HTR-8/SVneo (cell line): ENCODE measurements at places on chromosomes 11 and 22.
A peak's percentile ranks its signal among the peaks of the same experiment; 100 is the strongest.

DNA sequence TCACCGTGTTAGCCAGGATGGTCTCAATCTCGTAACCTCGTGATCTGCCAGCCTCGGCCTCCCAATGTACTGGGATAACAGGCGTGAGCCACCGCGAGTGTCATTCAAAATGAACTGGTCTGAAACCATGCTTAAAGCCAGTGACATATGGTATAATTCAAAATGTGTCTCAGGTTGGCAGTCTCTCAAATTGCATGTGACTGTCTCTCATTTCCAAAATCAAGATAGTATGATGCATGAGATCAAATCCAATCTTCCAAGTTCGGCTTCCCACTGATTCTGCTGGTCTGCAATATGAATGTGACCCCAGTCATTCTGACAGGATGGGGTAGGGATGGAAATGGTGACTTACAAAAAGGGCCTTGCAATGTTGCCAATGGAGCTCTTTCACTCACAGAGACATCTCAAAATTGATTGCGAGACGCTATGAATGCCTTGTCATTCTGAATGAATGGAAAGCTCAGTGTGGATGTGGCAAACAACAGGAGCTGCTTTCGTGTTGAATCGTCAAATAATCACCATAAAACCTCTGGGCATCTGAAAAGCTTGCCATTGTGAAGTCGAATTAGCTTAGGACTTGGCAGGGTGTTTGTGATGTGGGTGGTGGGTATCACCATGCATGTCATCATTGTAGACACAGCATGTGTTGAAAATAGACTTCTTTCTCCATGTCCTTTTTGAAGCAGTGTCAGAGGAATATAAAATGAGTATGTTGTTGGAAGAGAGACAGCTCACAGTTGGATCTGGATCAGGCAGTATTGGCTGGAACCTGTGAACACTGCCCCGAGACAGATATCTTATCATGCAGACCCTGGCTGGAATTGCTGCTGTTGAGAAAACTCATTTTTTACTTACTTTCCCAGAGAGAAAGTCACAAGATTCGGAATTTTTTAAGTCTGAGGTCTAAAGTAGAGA, 12.2 kb downstream of the SLN start:
- DNase-seq: no peak

DNA sequence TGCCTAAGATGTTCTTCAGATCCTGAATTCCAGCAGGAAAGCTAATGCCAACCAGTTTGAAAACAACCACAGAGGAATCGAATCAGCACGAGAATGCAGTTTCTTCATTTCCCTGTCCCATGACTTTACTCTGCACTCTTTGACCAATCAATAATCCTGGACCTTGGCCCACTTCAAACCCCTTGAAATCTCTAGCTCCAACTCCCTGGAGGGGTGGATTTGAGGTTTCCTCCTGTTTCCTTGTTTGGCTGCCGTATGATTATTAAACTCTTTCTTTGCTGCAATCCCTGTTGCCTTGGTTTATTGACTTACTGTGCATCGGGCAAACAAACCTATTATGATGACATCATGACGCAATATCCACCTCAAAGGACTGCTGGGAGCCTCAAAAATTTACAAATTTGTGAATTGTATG, 109.3 kb downstream of the FBXO7 start:
- DNase-seq: no peak

- peak; percentile 77 for DNase-seq
Observed at GRCh38 chr22:35430897-35431322, 31.0 kb downstream of the MCM5 start.

- DNase-seq: no peak
Observed at GRCh38 chr22:29744902-29745301, 21.9 kb downstream of the ZMAT5 start.

DNA sequence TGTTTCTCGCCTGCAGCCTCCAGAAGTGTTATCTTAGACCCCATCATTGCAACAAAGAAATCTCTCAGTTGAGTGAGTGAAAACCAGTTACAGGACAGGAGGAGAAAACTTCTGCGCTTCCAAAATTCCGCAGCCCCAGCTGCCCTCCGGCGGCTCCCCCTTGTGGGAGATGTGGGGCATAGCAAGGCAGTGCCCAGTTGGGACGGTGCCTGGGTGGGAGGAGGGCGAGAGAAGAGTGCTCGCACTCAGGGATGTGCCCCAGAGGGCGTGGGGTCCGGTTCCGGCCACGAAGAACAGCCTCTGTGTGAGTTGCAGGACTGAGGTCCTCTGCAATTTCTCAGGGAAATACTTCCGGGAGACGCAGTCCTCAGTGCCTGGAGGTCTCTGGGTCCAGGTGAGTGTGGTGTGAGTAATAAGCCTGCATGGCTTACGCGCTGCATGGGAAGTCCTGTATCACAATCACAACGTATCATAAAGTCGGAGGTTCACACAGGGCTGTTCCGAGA, 87.0 kb upstream of the BLID start:
- peak; percentile 81 for DNase-seq

GRCh38 chr11:72815110-72815618, 953 bp downstream of the ATG16L2 start:
- DNase-seq: no peak

- no peak for DNase-seq
Observed at GRCh38 chr11:68956547-68957254, 24.1 kb downstream of the MRGPRD start.

DNA sequence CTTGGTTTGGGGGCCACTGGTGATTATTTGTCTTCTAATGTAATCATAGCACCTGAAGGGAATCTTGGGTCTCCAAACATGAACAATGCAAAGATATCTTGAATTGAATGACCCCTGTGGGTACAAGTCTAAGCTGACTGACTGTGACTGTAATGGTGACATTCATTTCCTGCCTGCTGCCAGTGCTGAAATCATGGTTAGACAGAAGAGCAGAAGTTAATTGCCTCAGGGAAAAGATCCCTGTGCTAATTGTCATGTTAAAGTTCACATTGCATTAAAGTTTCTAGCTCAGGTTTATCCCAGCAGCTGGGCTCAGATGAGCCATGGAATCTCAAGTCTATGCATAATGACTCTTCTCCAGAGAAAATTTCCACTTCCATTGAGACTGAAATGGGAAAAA, 772.0 kb downstream of the ETS1 start:
- DNase-seq: no peak

- no peak for DNase-seq
Observed at GRCh38 chr11:529728-530411, 5.5 kb downstream of the HRAS start.

- no peak for DNase-seq
Observed at GRCh38 chr11:83046621-83047172, 25.0 kb downstream of the RAB30 start.

GRCh38 chr22:35023692-35024363, 42.1 kb upstream of the ISX start:
- peak; percentile 11 for DNase-seq

- peak; percentile 89 for DNase-seq
Observed at GRCh38 chr11:20112291-20113148, 47.8 kb downstream of the DBX1 start.

DNA sequence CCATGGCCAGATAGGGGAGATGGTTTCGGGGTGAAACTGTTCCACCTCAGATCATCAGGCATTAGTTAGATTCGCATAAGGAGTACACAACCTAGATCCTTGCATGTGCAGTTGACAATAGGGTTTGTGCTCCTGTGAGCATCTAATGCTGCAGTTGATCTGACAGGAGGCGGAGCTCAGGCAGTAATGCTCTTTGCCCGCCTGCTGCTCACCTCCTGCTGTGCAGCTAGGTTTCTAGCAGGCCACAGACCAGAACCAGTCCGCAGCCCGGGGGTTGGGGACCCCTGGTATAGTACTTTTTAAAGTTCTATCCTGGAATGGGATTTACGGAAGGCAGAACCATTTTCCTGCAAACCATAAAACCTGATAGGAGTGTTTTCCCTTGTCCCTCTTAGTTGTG, 54.6 kb downstream of the POLD3 start:
- DNase-seq: no peak

DNA sequence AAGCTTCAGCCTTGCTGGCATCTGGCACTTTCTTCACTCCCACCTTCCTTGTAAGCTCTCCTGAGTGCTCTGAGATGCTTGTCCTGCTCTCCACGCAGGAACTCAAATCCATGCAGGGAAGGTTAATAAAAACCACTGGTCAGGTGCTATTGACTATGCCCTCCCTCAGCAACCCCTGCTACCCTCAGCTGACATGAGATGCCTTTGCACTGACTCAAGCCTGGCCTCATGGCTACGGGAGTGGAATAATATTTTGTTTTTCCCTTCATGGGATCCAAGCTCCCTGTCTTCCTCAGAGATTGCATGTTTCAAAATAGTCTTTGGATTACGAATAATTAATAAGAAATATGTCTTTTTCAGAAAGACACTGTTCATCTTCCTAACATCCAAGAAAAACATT, 31.7 kb upstream of the ABCC8 start:
- peak; percentile 22 for DNase-seq

GRCh38 chr11:128695539-128696221, 1.8 kb downstream of the FLI1 start:
- DNase-seq: no peak

- DNase-seq: no peak
Observed at GRCh38 chr11:104881117-104881794, 17.0 kb downstream of the CASP12 start.

DNA sequence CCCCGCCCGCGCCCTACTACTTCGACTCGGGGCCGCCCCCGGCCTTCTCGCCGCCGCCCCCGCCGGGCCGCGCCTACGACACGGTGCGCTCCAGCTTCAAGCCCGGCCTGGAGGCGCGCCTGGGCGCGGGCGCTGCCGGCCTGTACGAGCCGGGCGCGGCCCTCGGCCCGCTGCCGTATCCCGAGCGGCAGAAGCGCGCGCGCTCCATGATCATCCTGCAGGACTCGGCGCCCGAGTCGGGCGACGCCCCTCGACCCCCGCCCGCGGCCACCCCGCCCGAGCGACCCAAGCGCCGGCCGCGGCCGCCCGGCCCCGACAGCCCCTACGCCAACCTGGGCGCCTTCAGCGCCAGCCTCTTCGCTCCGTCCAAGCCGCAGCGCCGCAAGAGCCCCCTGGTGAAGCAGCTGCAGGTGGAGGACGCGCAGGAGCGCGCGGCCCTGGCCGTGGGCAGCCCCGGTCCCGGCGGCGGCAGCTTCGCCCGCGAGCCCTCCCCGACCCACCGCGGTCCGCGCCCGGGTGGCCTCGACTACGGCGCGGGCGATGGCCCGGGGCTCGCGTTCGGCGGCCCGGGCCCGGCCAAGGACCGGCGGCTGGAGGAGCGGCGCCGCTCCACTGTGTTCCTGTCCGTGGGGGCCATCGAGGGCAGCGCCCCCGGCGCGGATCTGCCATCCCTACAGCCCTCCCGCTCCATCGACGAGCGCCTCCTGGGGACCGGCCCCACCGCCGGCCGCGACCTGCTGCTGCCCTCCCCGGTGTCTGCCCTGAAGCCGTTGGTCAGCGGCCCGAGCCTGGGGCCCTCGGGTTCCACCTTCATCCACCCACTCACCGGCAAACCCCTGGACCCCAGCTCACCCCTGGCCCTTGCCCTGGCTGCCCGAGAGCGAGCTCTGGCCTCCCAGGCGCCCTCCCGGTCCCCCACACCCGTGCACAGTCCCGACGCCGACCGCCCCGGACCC, 17.4 kb upstream of the ACR start:
- no peak for DNase-seq

- DNase-seq: peak; percentile 57
Observed at GRCh38 chr22:30286813-30287647, 2.3 kb downstream of the CASTOR1 start.

DNA sequence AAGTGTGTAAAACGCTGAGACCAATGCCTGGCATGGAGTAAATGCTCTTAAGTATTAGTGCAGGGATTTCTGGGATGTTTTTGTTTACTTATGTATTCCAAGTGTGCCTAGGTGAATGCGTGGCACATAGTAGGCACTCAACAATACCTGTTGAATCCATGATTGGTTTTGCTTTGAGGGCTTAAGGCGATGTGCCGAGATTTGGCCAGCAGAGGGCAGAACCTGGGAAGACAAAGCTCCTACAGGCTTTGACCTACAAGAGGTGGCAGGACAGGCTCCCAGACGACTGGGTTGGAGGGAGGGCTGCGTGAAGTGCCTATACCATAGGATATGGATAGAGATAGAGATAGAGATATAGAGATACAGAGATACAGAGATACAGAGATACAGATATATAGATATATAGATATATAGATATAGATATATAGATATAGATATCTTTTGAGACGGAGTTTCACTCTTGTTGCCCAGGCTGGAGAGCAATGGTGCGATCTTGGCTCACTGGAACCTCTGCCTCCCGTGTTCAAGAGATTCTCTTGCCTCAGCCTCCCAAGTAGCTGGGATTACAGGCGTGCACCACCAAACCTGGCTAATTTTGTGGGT, 13.9 kb downstream of the KCNE3 start:
- peak; percentile 67 for DNase-seq

GRCh38 chr11:125062218-125062930, 731 bp upstream of the SLC37A2 start:
- no peak for DNase-seq

DNA sequence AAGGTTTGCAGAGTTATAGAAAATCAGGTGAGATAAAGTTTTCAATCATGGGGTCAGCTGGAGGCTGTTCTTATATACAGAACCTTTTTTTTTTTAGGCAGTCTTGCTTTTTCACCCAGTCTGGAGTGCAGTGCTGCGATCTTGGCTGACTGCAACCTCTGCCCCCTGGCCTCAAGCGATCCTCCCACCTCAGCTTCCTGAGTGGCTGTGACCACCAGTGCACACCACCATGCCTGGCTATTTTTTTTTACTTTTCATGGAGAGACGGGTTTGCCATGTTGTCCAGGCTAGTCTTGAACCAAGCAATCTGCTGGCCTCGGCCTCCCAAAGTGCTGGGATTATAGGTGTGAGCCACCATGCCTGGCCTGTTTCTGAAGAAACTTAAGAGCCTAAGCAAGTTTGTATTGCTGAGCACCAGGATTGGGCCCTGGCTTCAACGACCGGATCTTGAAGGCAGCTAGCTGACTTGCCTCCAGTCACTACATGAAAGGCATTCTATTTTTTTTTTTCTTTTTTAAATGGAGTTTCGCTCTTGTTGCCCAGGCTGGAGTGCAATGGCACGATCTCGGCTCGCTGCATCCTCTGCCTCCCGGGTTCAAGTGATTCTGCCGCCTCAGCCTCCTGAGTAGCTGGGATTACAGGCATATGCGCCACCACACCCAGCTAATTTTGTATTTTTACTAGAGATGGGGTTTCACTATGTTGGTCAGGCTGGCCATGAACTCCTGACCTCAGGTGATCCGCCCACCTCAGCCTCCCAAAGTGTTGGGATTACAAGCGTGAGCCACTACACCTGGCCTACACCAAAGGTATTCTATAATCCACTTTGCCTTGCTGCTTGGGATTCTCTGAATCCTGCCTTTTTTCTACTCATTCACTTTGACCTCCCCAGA, 7.6 kb downstream of the XBP1 start:
- no peak for DNase-seq

GRCh38 chr22:24370401-24370800, 57.0 kb upstream of the ADORA2A start:
- no peak for DNase-seq

DNA sequence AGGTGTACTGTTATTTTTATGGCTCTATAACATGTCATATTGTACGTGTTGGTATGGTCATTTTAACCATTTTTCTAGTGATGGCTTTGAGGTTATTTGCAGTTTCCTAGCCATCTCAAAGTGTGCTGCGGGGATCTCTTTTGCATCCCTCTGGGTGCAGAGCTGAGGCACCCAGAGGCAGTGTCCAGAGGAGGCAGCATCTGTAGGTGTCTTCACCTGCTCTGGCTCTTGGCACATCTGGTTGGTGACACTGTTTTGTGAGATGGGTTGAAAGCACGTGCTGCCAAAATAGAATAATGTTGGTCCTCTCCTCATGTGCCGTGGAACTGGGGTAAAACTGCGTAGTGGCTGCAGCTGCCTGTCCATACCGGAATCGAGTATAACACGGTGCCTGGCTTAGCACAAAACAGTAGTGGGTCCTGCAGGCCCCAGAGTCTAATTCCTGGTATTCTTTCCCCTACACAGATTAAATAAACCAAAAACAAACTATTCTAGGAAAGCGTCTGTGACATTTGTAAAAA, 12.9 kb downstream of the NEAT1 start:
- DNase-seq: no peak
